ENCODE measurements at places on chromosomes 1 and 21.
A peak's percentile ranks its signal among the peaks of the same experiment; 100 is the strongest.

GRCh38 chr1:162872981-162873380 lies 12.0 kb upstream of the CCDC190 start:
- DNase-seq = no peak

DNA sequence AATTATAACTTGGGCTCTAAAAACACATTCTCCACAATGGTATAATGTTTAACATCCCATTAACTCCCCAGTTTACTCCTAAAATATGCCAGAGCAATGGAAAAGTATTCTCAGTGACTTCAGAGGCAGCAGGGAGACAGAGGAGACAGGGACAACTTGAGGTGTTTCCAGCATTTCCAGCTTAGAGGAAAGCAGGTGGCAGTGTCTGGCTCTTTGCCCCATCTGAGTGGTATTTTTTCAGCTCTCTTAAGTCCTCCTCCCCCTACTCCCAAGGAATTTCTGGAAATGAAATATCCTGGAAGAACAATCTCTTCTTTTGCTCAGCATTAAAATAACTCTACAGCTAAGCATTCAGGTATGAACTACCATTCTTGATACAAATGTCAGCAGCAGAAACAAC lies 10.8 kb upstream of the ERMAP start:
- DNase-seq = no peak

DNA sequence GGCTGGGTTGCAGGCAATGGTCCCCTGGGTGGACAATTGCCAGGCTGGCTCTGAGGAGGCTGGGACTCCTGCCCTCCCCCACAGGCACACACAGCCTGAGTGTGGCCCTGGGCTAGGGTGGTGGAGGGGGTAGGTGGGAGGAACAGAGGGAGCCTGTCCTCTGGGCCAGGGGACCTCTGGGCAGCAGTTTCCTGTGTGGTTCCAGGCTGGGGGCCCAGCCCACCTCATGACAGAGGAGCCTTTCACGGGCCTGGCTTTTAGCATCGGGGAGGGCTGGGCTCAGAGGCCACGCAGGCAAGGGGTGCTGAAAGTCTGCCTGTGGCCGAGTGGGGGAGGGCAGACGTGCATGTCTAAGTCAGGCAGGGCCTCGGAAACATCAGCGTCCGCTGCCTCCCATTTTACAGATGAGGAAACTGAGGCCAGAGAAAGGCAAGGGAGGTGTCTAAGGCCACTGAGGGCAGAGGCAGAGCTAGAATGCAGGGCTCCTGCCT lies 7.0 kb downstream of the EXTL1 start:
- DNase-seq = no peak

DNA sequence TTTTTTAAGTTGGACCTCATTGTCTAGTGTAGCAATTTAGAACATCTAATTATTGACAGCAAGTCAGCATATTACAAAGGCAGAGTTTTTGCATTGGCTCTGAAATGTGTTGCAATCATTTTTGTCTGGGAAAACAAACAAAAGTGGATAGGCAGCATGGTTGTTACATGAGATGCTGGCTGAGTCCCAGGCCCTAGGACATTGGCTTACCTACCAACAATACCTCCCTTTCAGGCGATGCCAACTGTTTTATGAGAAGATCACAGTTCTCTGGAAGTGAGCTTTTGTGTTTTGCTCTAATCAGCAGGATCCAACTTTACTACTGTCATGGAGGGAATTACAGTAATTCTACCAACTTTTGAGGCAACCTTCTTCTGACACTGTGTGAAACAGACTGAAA lies 71.5 kb upstream of the CXADR start:
- DNase-seq = no peak

GRCh38 chr1:230204842-230205241 lies 137.8 kb downstream of the GALNT2 start:
- DNase-seq = no peak

DNA sequence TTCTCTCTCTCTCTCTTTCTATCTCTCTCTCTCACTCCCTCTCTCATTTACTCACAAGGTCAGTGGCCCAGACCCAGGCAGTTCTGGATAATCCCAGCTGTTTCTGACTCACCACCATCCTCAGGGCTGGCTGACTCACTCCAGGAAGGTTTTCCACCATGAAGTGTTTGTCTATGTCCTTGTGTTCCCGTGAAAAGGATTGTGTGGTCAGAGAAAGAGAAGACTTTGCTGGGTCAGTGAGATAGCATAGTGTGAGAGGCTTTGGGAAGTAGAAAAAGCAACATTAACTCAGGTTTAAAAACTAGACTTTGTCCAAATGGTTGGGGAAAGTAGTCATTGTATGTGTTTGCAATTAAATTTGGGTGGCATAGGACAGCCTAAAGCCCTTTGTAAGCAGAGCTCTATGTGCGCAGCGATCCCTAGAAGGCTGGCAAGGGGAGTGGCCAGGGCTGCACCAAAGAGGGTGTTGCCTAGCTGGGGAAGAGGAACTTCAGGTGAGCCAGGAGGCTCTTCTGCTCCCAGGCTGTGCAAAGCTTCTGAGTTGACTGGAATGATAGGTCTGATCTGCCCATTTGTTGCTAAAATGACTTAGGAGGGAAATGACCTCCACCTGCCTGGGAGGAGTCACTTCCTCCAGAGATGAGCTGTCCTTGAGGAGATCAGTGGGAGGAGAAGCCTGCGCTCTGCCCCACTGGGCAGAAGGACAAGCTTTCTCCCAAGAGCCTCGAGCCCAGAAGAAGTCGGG lies 4.9 kb upstream of the CAPN2 start:
- no peak for DNase-seq

DNA sequence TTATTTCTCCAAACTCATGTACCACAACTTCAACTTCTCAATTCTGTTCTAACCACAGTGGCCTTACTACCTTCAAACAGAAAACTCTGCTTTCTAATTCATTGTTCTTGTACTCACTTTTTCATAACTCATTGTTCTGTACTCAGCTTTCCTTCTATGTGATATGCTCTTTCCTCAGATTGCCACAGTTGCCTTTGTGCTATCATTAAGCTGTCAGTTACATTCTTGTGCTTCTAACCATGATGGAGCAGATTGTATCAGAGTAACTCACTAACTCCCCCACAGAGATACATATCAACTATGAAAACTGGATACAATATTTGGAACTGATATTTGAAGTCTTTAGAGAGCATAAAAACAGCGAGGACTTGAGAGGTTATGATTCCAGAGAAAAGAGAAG lies 1213.7 kb downstream of the KCNT2 start:
- no peak for DNase-seq

DNA sequence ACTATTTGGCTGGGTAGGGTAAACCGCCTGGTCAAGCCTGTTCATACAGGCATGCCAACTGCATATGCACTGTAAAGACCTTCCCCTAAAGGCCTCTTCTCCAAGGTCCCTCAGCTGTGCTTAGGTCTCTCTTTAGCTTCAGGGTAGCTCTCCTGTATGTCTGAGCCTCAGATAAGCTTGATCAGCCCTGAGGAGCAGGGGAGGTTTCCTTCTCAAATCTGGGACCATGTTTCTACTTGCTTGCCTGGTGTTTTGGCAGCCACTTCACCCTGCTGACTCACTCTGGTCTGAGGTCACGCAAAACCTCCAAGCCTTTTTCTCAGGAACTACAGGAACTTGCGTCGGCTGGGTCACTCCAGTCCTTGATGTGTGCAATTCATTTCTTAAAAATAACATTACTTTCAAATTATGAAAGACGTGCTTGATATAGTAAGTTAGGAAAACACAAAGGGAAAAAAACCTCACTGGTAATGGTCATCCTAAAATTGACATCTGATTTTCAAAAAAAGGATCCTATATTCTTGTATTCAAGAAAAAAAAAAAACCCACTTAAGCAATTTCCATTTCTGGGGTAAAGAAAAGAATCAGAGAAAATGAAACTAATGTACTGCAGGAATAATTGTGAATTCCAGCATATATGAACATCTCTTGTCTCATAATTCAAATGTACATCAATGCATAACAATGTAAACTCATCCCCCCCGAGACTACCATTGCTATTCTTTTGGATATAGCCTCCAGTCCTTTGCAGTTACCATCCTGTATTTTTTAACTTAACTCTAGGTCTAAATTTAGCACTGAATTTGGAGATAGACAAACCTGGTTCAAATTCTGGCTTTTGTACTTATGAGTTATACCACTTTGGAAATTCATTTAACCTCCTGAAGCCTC lies 24.8 kb upstream of the RNF19B start:
- DNase-seq = peak; percentile 38

- DNase-seq = no peak
These were observed 121.7 kb upstream of the RUNX1 start for GRCh38 chr21:35170818-35171217.

DNA sequence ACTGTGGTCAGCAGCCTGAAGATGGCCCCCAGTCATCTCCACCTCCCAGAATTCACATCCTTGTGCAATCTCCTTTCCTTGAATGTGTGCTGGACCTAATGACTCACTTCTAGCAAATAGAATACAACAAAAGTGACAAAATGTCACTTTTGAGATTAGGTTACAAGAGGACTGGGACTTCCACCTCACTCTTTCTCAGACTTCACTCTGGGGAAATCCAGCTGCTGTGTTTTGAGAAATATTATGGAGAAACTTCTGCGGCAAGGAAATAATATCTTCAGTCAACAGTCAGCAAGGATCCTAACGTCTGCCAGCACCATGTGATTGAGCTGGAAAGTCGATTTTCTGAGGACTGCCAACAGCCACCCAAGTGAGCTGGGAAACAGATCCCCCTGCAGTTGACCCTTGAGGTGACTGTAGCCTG lies 70.5 kb upstream of the GADD45A start:
- DNase-seq = no peak

DNA sequence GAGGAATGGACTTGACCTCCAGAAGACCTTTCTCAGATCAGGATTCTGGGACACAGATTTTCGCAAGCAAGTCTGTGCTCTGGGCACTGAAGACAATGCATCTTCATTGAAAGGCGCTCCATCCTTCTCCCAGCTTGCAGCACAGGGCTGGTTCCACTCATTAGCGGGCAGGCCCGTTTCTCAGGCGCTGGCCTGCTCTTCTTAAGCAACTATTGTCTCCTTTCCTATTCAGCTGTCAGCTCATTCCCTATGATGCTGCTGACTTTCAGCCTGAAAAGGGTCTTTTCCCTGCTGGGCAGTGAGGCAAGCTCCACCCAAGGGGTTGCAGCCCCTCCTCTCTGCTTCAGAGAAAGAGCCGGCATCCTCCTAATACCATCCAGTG lies 91.9 kb upstream of the PLXNA2 start:
- DNase-seq = no peak

Measured in activated naive CD4-positive, alpha-beta T cell treated with anti-CD3 and anti-CD28 coated beads, Interleukin-2, amount 10 ng/mL, durations not matched to agents 7 days and 5 days (primary cell).